ENCODE measurements at places on chromosomes 4 and X.

DNA sequence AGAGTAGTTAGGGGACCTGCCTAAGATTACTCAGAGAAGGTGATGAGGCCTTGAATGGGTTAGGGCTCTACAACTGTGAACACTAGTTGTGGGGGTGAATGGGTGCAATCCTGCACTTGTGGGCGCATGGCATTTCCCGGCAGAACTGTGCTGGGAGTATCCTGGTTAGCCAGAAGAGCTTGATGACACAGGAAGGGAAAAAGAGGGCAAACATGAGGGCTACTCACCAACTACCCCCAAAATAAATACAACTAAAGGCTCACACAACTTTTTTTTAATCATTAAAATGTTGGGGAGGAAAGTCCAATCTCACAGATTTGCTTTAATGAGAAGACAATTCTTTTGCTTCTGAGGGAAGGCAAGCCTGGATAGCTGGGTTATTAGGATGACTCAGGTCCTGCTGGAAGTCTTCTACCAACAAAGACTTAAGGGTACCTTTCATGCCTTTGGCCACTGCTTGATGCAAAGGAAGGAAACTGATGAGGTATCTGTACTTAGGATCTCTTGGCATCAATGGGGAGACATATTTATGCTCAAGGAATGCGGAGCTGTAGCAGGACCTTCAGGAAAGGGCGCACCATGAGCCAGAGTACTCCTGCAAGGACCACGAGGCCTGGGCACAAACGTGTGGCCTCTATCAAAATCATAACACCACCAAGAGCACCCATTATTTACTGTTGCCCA, 2.6 kb downstream of the PHKA2 start:
- no peak for DNase-seq

GRCh38 chr4:138222046-138222445, 20.1 kb downstream of the SLC7A11 start:
- DNase-seq, result no peak

DNA sequence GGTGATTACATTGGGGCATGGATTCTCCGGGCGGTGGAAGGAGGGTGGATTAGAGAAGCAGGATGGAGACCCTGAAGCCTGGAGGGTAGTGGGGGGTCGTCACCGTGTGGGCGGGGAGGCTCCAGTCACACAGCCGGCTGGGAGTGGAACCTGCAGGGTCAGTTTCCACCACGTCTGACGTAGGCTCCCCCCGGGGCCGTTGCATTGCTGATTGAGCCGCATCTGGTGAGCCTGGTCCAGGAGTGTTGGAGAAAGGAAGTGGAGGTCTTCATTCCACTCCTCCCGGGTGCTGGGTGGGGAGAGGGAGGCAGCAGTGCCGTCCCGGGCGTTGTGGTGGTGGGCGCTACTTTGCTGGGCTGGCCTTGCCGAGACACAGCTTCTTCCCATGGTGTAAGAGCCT, 28.1 kb downstream of the TBC1D14 start:
- DNase-seq, result no peak

DNA sequence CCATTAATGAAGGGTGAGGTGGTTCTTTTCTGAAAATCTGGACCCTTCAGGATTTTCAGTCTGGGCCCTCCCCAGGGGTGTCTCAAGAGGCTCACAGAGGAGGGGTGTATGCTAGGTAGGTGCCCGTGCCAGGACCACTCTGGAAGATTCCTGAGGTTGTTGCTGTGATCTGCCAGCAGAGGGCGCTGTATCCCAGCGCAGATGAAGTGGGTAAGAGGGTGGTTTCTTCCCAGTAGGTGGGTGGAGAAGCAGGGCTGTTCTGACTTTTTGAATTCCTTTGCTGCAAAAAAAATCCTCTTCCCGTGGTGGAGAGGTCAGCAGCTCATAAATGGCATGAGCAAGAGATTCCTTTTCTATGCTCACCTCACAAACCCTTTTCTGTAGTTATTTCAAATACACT, 51.1 kb downstream of the SCML1 start:
- peak; percentile 12 for DNase-seq

GRCh38 chr4:77454858-77455257, 150.8 kb upstream of the CXCL13 start:
- no peak for DNase-seq

- peak; percentile 14 for DNase-seq
Observed at GRCh38 chr4:18007625-18008024, 13.9 kb downstream of the LCORL start.

- DNase-seq, result no peak
Observed at GRCh38 chr4:11485926-11486325, 57.2 kb upstream of the HS3ST1 start.

- no peak for DNase-seq
Observed at GRCh38 chr4:1365271-1366178, 18.5 kb downstream of the UVSSA start.

- no peak for DNase-seq
Observed at GRCh38 chr4:52780206-52780605, 29.0 kb upstream of the ERVMER34-1 start.

- DNase-seq, result no peak
Observed at GRCh38 chr4:74855879-74856278, 61.6 kb upstream of the BTC start.

DNA sequence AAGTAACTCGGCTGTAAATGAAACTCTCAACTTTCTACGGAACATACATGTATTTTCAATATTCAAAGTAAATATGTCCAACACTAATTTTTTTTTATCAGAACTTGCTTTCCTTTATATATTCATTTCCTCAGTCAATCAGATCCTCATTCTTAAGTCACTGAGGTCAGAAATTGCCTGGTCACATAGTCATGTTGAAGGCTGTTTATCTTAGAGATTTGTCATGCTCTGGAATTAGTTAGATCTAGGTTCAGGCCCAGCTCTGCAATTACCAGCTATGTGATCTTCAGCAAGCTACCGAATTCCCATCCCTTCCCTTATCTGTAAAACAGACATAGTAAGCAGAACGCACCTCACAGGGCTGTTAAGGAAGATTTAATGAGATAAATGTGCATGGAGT, 228.8 kb downstream of the SPCS3 start:
- DNase-seq, result no peak

DNA sequence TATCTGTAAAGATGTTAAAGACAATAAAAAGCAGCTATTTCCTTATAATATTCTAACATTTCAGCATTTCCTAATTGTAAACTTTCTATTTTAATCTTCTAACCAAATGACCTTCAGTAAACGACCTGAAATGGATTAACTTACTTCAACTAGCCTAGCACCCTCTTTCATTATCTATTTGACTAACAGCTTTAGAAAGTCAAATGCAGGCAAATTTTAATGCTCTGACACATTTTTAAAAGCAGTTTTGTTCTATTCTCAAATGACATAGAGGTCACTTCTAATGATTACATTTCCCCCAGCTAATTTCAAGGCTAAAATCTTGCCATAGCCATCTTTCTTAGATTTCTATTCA, 41.9 kb downstream of the SLC7A11 start:
- no peak for DNase-seq

GRCh38 chr4:77433418-77433733, 172.2 kb upstream of the CXCL13 start:
- peak; percentile 87 for DNase-seq

DNA sequence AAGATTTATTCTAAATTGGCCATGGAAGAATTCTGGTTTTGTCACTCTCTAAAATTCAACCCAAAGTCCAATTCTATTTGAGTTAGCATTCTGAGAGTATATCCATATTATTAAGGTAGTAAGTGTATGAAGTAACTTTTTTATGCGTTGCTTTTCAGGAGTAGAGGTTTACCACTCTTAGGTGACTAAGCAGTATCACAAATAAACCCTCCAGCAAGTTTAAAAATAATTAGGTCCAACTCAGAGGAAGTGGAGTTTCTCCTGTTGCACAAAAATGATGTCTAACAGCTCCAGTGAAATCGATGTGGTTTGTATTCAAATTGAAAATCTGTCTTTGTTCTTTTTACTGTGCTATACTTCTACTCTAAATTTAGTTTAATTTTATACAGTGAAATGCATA, 6.6 kb downstream of the SCML1 start:
- no peak for DNase-seq

- DNase-seq, result no peak
Observed at GRCh38 chrX:41384051-41384705, 50.2 kb downstream of the DDX3X start.

- no peak for DNase-seq
Observed at GRCh38 chr4:3291411-3291968, 1.3 kb upstream of the RGS12 start.

- DNase-seq, result no peak
Observed at GRCh38 chrX:24900234-24900633, 115.5 kb downstream of the ARX start.

- no peak for DNase-seq
Observed at GRCh38 chrX:33970028-33970967, 161.8 kb downstream of the FAM47A start.

- no peak for DNase-seq
Observed at GRCh38 chr4:106914223-106914622, 121.9 kb downstream of the DKK2 start.

DNA sequence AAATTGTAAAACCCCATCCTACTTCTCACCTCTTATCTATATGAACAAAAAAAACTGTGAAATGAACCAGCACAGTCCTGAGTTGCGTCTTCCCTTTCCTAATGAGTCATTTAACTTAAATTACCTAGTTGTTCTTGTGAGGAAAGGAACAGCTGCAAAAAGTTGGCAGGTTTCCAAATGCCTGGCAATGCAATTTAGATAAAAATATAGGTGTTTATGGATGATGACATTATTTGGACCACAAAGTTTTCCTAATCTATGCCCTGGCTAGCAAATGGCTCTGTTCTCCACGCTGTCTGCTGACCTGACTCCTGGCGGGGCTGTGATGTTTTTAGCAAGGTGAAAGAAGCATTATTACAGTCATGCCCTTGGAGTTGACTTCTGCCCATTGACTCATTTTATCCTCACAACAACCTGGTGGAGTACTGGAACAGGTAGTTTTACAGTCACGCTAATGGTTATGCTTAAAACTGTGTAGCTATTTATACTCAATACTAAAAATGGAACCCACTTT, 29.8 kb upstream of the RELL1 start:
- DNase-seq, result no peak

DNA sequence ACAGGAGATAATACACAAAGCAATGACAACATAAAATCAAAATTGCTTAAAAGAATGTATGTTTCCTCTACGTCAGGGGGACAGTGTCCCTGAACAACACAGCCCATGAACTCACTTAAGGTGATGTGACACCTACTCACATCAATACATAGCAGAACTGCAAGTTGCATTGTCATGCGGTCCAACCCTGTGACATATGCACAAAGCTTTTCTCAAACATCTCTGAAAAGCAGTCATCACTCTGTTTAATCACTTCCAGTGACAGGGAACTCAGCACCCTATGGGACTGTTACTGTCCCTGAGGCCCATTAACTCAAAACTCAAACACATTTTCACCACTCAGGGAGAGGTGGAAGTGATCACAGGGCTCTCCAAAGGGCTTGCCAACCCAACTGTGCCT, 2.4 kb downstream of the STX18 start:
- no peak for DNase-seq

- peak; percentile 42 for DNase-seq
Observed at GRCh38 chr4:145635117-145635516, 15.9 kb downstream of the MMAA start.

DNA sequence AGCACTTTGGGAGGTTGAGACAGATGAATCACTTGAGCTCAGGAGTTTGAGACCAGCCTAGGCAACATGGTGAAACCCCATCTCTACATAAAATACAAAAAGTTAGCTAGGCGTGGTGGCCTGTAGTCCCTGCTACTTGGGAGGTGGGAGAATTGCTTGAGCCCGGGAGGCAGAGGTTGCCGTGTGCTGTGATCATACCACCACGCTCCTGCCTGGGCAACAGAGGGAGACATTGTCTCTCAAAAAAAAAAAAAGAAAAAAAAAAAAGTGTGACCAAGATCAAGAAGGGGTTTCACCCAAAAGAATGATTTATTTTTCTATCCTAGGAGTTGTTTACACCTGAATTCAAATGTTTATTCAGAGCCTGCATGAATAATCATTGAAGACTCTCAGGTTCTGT, 572.4 kb upstream of the GALNT7 start:
- DNase-seq, result no peak

DNA sequence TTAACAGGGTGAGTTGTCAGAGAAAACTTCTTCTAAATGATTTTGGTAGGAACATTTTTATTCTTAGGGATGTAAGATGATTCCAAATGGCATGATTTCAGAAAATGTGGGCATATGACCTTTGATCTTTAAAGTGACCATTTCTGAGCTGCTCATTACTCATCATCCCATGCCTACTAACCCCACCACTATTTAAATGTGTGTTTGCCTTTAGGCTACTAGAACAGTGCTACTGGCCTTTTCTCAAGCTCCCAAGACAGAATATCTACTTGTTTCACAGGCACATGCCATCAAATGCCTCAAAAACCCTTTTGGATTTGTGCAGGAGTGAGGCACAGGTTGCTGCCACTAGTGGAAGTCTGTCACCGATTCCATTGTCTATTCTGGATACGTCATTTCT, 428.2 kb downstream of the ADAM29 start:
- no peak for DNase-seq

All from MM.1S (cell line).